Esophagus muscularis mucosa (tissue), 4 donors: ENCODE measurements at places on chromosomes 7 and 10. TPM values are rescaled to one million over a fixed set of nuclear protein-coding genes. Genes with fewer than 3 reads are reported as not detected.

GRCh38 chr7:82729172-82730030 is 285.8 kb upstream of the CACNA2D1 start:
- DNase-seq = no peak

- DNase-seq = no peak
Measured at GRCh38 chr7:139718859-139719258, 58.9 kb downstream of the HIPK2 start.

- no peak for DNase-seq
Measured at GRCh38 chr10:97858001-97858439, 8.4 kb downstream of the GOLGA7B start.

DNA sequence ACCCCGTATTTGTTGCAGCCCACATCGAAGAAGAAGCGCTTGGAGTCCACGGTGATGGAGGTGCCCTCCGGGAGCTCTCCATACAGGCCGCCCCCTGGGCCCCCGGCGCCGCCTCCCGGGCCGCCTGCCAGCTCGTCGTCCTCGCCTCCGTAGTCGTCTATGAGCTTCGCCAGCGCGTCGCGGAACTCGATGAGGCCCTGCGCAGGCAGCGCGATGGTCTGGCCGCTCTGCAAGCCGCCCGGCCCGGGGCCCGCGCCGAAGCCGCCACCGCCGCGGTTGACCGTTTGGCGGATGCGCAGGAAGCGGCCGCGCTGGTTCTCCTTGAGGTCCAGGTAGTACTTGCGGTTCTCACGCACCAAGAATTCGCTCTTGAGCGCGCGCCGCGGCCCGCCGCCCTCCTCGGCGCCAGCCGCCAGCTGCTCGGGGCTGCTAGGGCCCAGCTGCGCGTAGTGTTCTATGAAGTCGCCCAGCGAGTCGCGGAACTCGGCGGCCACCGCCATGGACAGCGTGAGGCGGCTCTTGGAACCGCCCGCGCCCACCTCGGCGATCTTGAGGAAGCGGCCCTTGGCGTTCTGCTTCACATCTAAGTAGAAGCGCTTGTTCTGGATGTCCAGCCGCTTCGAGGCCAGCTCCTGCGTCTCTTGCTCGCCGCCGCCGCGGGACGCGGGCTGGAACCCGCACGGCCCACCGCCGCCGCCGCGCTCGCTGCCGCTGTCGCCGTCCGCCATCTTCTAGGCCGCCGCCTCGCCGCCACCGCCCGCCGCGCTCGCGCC is 523 bp downstream of the PURB start:
- DNase-seq = no peak

DNA sequence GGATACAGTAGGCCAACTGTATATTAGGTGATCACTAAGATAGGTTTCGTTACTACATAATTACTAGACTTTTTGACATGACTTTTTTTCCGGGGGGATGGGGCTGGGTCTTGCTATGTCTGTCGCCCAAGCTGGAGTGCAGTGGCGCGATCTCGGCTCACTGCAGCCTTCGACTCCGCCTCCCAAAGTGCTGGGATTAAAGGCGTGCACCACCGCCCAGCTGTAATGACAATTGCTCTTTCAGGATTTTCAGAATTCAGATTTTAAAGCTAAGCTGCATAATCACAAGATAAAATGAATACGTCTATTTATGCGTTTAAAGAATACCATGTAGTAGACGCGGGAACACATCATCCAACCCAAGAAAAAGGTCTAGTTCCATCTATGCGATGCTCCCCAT is 982 bp downstream of the IDI1 start:
- DNase-seq = no peak

DNA sequence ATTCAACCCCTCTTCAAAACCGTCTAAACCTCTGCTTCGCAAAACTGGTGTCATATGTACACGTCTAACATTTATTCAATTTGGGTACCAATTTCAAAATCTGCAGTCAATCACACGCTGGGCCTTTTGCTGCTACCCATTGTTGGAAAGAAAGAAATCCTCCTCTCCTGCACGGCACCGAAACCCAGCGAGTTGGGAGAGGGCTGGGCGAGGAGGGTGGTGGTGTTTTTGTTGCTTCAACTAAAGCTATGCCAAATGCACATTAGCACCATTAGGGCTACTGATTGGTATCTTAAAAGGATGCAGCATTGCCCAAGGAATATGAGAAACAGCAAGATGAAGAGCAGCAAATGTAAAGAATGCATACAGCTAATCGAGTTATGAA is 7.8 kb downstream of the EBF3 start:
- no peak for DNase-seq

DNA sequence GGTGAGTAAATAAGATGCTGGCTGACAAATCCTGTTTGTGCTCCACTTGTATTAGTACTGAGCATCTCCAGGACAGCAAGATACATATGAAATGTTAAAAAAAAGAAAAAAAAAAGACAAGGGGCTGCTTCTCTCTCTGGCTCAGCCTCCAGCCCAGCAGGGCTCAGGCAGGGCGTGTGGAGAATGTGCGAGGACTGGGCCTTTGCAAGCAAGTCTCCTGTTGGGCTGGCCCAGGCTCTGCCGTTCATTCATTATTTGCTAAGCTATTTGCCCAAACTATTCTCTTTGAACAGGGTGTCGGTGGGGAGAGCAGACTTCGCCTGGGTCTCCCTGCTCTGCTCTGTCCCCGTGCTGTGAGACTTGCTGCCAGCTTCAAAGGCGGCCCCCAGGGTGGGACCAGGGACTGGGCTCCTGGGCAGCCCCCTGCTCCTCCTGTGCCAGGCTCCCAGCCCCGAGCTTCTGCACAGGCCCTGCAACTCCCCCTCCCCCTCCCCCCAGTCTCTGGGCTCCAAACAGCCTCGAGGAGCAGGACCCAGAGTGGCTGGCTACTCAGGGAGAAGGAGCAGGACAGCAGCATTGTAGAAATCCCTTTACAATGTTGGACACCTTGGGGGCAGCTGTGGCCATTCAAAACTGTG is 25.6 kb upstream of the MGMT start:
- no peak for DNase-seq

GRCh38 chr7:2354939-2355704 is 495 bp downstream of the EIF3B start:
- DNase-seq = no peak

DNA sequence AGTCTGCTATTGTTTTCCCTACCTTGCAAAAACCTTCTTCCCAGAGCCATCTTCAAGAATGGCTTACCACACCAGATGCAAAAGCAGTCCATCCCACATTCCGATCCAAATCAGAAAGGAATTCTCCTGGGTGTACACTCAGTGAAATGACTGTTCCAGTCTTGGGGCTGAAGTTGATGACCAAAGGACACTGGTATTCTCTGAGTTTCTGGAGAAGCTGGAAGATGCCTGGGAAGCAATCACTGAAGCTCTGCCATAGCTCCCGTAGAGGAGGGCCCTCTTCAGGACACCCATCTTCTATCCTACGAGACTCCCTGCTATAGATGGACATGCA is 155.7 kb downstream of the LCOR start:
- DNase-seq = no peak

DNA sequence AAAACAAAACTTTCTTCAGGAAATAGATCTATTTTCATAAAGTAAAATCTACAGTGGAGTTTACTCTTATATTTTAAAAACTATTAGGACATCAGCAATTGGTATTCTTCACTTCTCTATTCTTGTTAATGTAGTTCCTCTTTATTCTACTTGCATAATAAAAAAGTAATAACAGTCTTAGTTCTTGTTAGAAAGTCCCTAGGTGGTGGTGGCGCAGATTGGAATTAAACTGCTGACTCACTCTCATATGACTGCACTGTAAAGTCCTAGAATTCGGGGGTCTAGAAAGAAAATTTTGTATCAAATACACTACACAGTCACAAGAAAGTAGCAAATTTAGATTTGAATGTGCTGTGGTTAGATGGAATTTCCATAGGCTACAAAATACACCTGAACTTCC is 44.6 kb upstream of the TES start:
- DNase-seq = no peak

GRCh38 chr10:43316988-43317387 is 50.1 kb upstream of the RASGEF1A start:
- DNase-seq = no peak

GRCh38 chr10:90180886-90181691 is 479.7 kb downstream of the KIF20B start:
- no peak for DNase-seq

- DNase-seq = no peak
Measured at GRCh38 chr7:82477733-82478515, 34.3 kb upstream of the CACNA2D1 start.

DNA sequence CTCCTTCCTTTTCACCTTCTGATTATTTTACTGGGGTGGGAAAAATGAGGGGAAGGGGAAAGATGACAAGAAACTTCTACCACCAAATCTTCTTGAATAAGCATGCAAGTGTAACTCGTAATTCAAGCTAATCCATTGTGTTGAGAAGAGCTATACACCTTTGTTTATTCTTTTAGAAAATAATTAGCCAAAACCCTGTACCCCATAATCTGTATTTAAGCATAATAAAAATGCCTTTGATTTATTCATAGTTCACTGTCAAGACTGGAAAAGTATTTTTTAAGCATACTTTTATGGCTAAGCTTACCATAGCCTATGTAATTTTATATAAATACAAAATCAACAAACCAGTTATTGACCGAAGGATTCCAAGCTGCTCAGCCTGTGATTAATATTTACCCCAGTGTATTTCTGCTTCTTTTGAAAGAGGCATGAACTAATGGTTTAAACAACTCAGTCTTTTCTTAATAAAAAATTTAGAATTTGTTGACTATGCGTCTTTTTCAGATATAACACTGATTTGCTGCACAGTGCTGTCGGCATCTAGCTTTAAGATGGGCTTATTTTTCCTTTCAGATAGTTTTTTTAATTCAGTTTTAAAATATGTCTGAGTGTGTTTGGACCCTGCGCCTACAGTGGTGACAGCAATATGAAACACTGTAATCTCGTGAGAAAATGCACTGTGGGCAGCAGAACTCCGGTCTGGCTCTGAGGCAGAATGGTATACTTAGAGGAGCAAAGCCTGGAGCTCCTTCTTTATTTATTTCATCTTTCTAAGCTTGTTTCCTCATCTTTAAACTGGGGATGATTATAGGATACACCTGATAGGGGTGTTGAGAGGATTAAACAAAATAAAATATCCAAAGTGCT is 238.8 kb upstream of the LRGUK start:
- DNase-seq = no peak

- DNase-seq = peak; percentile 95
Measured at GRCh38 chr7:5396999-5397663, 26.5 kb downstream of the TNRC18 start.

DNA sequence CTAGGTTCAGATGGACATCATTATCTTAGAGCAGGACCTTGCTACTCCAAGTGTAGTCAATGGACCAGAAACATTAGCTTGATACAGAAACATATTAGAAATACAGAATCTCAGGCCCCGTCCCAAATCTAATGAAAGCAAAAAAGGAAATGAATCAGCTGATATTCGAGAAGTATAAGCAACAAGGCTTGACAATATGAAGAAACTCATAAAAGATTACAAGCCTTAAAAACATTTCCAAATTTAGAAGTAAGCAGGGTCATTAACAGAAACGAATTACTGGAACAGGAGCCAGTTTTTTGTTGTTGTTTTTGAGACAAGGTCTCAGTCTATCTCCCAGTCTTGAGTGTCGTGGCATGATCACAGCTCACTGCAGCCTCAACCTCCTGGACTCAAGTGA is 40.5 kb upstream of the GSAP start:
- no peak for DNase-seq

DNA sequence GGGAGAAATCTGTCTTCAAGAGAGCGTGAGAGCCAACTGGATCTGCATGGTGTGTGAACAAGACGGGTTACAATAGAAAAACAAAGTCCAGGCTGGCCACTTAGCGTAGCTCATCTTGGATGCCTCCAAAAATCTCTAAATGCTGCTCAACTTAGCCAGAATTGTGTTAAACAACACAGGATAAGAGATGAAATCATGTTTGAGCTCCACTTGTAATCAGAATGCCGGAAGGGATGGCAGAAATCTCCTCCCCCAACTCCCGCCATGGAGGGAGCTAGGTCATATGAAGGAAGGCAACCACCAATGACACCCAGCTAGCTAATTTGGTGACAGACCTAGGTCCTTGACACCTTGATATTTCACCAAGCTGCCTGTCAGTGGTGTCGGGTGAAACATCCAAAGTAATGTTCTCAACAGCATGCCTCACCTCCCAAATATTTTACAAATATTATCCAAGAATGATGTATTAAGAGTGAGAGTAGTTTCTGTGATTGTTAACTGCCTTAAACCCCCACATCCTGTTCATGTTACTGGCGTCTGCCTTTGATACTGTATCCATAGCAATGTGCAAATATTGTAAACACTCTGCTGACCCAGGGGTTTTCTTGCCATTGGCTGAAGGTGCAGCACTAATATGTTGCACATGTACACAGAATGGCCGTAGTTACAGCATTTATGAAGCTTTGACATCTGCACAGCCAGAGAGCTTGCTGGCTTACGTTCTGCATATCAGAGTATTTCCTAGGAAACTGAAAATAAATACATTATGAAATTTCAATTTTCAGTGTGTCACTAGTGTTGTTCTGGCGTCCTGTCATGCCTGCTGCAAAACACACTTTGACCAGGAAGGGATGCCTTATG is 25.8 kb downstream of the TMEM254 start:
- no peak for DNase-seq

GRCh38 chr7:150511048-150511447 is 3.6 kb upstream of the GIMAP7 start:
- no peak for DNase-seq

The H2BK1 gene
- total RNA-seq = not detected

The EDRF1 gene
- total RNA-seq = 9.9 TPM

The ENKUR gene
- total RNA-seq = 0.17 TPM

The FOXK1 gene
- total RNA-seq = 46.1 TPM

The SAP25 gene
- 0.83 TPM for total RNA-seq

The OR13A1 gene
- not detected for total RNA-seq

The HYAL4 gene
- total RNA-seq = not detected

The TMEM168 gene
- 18.1 TPM for total RNA-seq

The IKZF1 gene
- 3.6 TPM for total RNA-seq
